ENCODE measurements at places on chromosomes 3 and 15.

GRCh38 chr15:69290346-69291164 is 8.2 kb upstream of the PAQR5 start:
- peak; percentile 31 for DNase-seq

DNA sequence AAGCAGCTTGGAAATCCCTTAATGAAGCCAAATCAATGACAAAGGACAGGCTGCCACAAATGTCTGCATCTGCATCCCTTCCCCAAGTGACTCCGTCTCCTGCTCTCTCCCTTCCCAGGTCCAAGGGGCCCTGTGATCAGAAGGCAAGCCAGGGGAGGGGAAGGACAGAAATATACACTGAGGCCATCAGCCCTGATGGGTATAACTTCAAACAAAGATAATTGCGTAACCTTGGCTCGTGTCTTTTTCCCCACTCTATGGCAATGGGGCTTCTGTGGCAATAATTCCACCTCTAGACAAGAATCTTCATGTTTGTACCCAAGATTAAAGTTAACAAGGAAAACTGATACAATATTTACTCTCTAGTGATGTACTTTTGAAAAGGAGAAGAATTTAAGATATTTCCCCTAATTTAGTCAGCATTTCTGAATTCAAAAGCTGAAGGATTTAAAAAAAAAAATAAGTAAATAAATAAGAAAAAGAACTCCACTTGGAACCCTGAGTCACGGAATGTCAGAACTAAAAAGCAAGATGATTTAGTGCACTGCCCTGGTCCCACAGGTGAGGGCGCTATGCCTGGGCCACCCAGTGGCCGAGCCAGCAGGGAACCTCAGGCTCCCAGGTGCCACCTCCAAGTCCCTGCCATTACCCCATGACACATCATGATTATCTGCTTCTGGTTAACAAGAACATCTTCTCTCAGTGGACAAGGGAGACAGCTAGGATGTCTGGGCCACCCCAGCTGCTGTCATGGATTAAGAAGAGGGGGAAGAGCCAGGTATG is 154.5 kb downstream of the STT3B start:
- DNase-seq, result no peak

DNA sequence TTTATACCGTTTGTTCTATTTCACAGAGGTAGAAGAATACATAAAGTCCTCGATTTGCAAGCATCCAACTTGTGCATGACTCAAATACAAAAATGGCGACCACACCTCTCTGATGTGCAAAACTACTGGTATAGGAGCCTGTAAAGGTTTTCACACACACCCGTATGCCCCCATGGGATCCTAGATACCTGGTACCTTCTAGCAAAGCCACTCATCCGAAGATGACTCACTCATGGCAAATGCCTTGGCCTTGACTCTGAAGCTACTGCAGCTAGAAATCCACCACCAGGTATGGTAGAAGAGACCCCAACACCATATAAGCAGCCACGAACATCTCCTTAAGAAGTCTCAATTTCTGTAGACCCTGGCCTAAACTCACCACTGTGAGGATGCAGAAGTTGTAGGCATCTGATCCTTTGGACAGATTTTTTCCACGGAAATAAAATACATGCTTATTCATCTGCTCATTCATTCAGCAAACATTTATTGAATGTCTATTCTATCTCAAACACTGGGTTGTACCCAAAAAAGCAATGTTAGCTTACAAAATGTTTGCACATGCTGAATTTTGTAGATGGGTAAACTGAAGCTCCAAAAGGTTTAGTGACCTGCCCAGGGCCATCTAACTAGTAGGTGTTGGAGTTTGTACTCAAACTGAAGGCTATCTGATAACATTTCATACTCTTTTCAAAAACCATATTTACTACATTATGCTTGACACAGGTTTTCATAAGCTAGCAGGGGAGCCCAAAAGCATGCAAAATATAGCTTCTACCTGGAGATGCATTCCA is 158.8 kb downstream of the RORA start:
- DNase-seq, result peak; percentile 1

DNA sequence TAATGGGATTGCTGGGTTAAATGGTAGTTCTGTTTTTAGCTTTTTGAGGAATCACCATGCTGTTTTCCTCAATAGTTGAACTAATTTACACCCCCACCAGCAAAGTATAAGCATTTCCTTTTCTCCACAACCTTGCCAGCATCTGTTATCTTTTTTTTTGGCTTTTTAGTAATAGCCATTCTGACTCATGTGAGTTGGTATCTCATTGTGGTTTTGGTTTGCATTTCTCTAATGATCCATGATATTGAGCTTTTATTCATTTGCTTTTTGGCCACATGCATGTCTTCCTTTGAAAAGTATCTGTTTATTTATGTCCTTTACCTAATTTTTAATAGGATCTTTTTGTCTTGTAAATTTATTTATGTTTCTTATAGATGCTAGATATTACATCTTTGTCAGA is 288.2 kb downstream of the EPHA6 start:
- no peak for DNase-seq

- no peak for DNase-seq
Observed at GRCh38 chr3:127078626-127079025, 95.7 kb downstream of the PLXNA1 start.

- DNase-seq, result no peak
Observed at GRCh38 chr15:27806396-27806795, 292.7 kb downstream of the OCA2 start.

Data from bronchial epithelial cell (primary cell).